ENCODE measurements at places on chromosomes 2 and 18.

GRCh38 chr2:6754419-6754818, 111.3 kb downstream of the CMPK2 start:
- DNase-seq: no peak

DNA sequence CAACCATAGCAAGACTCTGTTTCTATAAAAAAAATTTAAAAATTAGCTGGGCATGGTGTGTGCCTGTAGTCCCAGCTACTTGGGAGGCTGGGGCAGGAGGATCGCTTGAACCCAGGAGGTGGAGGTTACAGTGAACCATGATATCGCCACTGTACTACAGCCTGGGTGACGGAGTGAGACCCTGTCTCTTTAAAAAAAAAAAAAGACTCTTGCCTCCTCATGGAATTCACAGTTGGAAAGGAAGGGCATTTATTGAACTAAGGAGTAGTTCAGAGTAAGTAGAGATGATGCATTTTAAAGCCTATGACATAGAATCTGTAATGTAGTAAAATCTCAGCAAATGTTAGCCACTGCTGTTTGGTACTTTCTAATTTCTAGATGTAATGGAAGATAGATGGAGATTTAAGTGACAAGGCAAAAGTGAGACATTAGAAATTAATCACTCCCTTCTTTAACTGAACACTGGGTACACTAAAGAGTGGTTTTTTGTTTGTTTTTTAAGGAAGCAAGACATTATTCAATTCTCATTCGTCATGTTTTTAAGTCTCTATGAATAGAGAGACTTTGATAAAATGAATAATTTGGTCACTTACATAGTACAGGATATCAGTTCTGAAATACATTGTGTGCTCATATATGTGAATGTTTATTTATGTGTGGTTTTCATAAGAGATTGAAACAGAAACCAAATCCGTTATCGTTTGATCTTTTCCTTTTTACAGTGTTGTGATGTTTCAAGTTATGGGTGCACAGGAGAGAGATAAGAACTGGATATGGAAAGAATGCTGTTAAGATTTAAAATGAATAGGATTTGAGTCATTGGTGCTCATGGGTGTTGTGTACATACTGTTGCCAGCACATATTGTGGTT, 186.1 kb upstream of the STON1 start:
- DNase-seq: peak; percentile 5

- peak; percentile 66 for DNase-seq
Observed at GRCh38 chr2:64203131-64203857, 59.1 kb upstream of the PELI1 start.

- DNase-seq: no peak
Observed at GRCh38 chr2:207473049-207473930, 56.5 kb upstream of the CREB1 start.

DNA sequence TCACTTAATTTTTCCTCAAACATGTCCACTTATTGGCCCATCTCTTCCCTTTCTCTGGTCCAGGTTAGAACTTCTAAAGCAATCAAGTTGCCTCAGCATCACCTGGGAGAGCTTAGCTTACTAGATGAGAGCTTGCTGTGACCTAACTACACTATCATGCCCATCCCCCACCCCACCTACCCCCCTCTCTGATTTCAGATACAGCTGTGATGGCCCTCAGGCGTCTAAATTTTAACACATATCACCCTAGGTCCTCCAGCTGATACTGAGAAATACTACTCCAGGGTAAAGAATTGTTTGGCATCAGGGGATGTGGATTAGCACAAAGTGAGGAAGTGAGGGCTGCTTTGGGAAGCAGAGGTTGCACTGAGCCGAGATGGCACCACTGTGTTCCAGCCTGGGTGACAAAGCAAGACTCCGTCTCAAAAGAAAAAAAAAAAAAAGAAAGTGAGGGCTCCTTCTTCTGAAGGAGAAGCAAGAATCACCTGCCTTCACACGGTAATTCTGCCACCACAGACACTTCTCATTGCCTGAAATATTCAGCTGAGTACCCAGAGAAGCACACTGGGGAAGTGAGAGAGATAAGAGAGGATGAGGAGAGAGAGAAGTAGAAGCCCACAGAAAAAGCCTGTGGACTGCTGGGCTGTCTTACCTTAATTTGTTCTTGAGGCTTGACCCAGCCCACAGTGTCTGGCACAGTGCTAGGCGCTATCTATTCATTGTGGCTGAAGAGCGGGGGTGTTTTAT, 263.4 kb downstream of the ASXL3 start:
- DNase-seq: no peak

- no peak for DNase-seq
Observed at GRCh38 chr2:185393091-185393490, 345.5 kb upstream of the FSIP2 start.

GRCh38 chr2:151664520-151664919, 69.8 kb downstream of the NEB start:
- DNase-seq: no peak

DNA sequence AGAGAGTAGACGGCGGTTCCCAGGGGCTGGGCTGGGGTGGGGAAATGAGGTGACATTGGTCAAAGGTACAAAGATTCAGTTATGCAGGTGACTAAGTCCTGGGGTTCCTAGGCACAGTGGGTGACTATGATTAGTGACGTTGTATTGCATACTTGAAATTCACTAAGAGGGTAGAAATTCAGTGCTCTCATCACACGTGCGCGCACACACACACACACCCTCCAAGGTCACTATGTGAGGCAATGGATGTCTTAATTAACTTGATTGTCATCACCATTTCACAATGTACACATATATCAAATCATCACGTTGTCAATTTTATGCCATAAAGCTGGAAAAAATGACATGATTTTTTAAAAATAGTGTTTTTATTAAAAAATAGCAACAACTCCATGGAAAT, 92.9 kb upstream of the ALKAL2 start:
- DNase-seq: no peak

DNA sequence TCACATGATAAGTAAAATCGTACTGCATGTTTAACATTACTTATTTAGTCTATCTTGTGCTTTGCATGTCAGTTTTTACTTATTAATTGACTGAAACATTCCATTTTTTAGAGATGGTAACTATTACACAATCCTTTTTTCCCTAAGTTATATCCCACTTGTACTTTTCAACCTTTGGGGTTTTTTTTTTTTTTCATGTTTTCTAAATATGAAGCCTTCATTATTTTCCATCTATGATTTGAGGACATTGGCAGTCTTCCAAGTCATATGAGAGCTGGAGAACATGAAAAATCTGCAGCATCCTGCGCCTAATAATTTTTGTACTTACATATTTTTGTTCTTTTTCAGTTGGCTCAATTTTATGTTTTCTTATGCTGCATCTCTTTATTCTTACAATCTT, 113.9 kb downstream of the MYO1B start:
- no peak for DNase-seq

- DNase-seq: no peak
Observed at GRCh38 chr18:58227361-58227930, 183.4 kb downstream of the NEDD4L start.

- DNase-seq: no peak
Observed at GRCh38 chr2:201546576-201546975, 95.0 kb downstream of the STRADB start.

- DNase-seq: no peak
Observed at GRCh38 chr2:29253026-29253425, 137.8 kb downstream of the CLIP4 start.

GRCh38 chr18:63306249-63306648, 13.3 kb downstream of the BCL2 start:
- DNase-seq: no peak

- peak; percentile 62 for DNase-seq
Observed at GRCh38 chr2:13572466-13572865, 855.7 kb downstream of the TRIB2 start.

- no peak for DNase-seq
Observed at GRCh38 chr2:23360571-23361125, 24.3 kb upstream of the KLHL29 start.

- DNase-seq: no peak
Observed at GRCh38 chr2:84719434-84719833, 161.4 kb downstream of the TRABD2A start.

DNA sequence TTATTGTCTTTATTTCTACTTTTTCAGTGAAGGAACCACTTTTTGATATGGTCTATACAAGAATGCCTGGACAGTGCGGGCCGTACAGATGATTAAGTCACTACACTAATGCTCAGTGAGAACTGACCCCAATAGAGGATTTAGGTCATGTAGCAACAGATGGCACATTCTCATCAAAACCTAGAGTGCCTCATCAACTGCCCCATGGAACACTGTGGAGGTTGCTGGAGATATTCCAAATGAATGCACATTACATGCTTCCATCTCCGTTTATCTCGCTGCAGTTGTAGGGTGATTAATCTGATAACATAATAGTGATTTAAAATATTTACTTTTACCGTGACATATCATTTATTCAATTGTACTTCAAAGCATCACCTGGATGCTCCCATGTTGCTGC, 41.8 kb upstream of the COPS8 start:
- DNase-seq: no peak

DNA sequence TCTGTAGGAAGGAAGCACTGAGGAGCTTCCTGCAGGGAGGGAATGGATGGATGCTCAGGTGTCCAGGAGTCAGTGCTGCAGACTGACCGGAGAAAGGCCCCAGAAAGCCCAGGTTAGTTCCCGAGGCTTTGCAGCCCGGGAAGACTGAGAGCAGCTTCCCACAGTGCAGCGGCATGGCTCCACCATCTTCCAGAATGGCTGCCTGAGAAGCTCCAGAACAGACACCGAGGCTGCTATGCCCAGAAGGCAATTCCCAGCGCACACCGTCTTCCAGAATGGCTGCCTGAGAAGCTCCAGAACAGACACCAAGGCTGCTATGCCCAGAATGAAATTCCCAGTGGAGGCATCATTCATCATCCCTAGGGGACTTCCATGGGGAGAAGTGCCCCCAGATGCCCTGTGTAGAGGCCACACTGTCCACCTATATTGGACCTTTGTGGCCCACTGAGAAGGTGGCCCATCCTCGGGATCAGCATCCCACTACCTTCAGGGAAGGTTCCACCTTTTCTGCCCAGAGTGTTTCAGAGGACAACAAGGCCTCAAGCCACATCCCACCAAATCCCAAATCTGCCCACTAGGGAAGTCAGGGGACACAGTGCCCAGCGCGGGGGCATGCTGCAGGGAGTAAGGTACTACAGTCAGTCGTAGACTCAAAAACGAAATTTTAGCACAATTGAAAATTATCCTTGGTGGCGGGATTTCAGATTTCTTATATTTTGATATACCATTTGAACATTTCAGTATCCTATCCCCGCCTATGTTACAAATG, 80.5 kb downstream of the KCNF1 start:
- no peak for DNase-seq

- no peak for DNase-seq
Observed at GRCh38 chr2:147909178-147909577, 64.3 kb downstream of the ACVR2A start.

DNA sequence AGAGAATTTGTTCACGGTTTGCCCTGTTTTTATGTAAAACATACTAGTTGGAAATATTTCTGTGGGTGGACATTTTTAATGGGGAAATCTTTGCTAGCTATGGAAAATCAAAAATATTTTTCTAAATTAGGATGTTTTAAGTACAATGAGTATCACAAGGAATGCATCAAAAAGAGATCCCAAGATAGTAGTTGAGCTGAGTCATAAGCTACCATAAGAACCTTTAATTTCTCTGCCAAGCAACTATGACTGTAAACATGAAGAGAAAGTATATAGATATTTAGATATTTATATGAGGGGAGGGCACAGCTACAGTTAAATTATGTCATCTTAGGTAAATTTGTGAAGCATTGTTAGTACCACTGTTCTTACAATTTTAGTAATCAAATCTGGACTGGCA, 646.2 kb downstream of the XIRP2 start:
- DNase-seq: no peak

GRCh38 chr2:188319838-188320237, 28.2 kb downstream of the GULP1 start:
- no peak for DNase-seq

DNA sequence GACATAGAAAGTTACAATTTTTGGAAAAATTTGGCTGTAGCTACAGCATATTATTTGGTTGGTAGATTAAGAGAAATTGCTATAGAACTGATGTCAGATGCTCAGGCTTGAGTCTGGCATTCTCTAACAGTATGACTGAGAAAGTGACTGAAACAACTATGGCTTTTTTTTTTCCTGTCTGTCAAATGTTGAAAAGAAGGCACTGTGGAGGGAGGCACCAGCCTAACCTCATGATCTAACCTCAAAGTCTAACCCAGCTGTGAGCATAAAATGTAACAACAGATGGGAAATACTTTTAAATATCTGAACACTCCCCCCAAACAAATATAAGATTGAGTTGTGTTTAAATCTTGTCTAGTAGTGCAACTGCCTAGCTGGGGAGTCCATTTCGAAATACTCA, 629.1 kb downstream of the LRP1B start:
- DNase-seq: no peak

DNA sequence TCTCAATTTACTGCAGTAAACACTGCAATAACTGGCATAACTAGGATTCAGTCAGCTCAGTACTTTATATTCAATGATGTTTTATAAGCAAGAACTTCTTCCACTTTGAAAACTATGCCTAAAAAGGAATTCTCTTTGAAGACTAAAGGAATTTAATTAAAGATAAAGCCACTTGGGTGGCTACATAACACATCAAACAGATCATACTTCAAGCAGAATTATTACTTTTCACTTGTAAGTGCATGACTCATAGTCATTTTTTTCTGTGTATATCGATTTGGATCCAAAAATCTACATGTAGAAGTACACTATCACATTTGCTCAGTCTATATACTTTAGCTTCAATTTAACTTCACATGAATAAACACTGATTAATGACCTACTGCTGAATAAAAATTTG, 4.0 kb downstream of the KANSL1L start:
- DNase-seq: no peak

GRCh38 chr2:118577202-118577601, 270.2 kb downstream of the EN1 start:
- DNase-seq: no peak

DNA sequence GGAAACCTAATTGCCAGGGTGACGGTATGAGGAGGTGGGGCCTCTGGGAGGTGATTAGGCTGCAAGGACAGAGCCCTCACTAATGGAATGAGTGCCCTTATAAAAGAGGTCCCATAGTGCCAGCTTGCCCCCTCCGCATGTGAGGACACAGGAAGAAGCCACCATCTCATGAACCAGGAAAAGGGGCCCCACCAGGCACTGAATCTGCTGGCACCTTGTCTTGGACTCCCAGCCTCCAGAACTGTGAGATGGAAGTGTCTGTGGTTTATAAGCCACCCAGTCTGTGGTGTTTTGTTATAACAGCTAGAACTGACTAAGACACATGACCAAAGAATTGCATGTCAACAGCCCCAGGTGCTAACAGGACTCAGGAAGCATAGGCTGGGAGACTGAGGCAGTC, 214.3 kb downstream of the MGAT5 start:
- no peak for DNase-seq

- no peak for DNase-seq
Observed at GRCh38 chr2:83017366-83018090, 1441.6 kb downstream of the SUCLG1 start.

GRCh38 chr2:42967959-42968674, 175.7 kb upstream of the HAAO start:
- no peak for DNase-seq

Measured in urothelium cell line (cell line).